ENCODE measurements at places on chromosomes 3 and 15. TPM values are rescaled to one million over a fixed set of nuclear protein-coding genes. Genes with fewer than 3 reads are reported as not detected.

GRCh38 chr3:126418661-126419131 is 24.0 kb downstream of the CFAP100 start:
- no peak for DNase-seq

GRCh38 chr3:102206511-102207031 is 228.2 kb upstream of the ZPLD1 start:
- DNase-seq, result peak; percentile 48

DNA sequence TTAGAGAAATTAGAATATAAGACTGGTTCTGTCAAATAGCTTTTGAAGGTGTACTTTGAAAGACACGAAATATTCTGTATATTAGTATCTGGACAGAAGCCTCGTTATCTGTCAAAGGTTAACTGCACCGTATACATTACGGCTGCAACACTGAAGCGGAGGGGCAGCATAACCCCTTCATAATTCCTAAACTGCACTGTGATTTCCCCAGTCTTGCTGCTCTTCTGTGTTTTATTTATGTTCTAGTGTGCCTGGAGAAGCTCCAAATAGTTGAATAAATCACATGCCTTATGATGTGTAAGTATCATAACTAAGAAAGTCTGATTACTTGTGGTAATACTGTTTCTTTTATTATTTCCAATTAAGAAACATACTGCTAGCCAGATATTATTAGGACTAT is 285.7 kb upstream of the ROBO2 start:
- DNase-seq, result no peak

GRCh38 chr3:166554023-166554422 is 716.8 kb upstream of the BCHE start:
- no peak for DNase-seq

Gene PLXND1
- 104 TPM for polyA plus RNA-seq

- DNase-seq, result no peak
These were observed 400.2 kb upstream of the ATP11B start for GRCh38 chr3:182393151-182393550.

Gene SLC28A1
- polyA plus RNA-seq, result 0.58 TPM

GRCh38 chr3:54696313-54696712 is 231.5 kb downstream of the LRTM1 start:
- DNase-seq, result no peak

- no peak for DNase-seq
These were observed 361.9 kb upstream of the KCNMB2 start for GRCh38 chr3:178174201-178174915.

- no peak for DNase-seq
These were observed 587.8 kb downstream of the RBMS3 start for GRCh38 chr3:29868543-29869101.

DNA sequence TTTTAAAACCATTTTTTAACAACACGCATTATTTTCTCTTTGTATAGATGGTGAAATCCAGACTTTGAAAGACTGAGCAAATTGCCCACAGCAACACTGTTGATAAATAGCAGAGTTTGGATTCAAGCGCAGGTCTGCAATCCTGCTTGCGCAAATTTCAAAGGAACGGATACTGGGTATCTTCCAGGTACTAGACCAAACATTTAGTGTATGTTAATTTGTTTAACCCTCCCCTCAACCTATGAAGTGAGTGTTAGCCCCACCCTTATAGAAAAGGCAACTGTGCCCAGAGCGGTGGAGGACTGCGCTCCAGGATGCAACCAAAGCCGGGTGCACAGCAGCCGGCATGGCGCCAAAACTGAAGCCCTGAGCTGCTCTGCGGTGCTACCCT is 103.8 kb downstream of the CPN2 start:
- no peak for DNase-seq

- no peak for DNase-seq
These were observed 368.5 kb upstream of the STAC start for GRCh38 chr3:36011791-36012190.

Gene TMEM40
- polyA plus RNA-seq, result 10.3 TPM

Gene FILIP1L
- 55.0 TPM for polyA plus RNA-seq

- no peak for DNase-seq
These were observed 35.7 kb downstream of the NGRN start for GRCh38 chr15:90300988-90301706.

GRCh38 chr15:27025481-27025966 is 54.5 kb downstream of the GABRG3 start:
- DNase-seq, result peak; percentile 13

DNA sequence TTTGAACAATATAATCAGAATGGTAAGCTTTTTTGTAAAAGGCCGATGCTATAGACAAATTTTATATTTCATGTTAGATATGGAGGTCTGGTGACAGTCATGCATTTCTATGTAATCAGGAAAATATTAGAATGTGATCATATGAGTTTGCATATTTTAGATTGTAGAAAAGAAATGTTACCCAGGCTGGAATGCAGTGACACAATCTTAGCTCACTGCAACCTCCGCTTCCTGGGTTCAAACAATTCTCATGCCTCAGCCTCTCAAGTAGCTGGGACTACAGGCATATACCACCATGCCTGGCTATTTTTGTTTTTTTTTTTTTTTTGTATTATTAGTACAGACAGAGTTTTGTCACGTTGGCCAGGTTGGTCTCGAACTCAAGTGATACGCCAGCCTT is 152.0 kb downstream of the LMLN start:
- no peak for DNase-seq

DNA sequence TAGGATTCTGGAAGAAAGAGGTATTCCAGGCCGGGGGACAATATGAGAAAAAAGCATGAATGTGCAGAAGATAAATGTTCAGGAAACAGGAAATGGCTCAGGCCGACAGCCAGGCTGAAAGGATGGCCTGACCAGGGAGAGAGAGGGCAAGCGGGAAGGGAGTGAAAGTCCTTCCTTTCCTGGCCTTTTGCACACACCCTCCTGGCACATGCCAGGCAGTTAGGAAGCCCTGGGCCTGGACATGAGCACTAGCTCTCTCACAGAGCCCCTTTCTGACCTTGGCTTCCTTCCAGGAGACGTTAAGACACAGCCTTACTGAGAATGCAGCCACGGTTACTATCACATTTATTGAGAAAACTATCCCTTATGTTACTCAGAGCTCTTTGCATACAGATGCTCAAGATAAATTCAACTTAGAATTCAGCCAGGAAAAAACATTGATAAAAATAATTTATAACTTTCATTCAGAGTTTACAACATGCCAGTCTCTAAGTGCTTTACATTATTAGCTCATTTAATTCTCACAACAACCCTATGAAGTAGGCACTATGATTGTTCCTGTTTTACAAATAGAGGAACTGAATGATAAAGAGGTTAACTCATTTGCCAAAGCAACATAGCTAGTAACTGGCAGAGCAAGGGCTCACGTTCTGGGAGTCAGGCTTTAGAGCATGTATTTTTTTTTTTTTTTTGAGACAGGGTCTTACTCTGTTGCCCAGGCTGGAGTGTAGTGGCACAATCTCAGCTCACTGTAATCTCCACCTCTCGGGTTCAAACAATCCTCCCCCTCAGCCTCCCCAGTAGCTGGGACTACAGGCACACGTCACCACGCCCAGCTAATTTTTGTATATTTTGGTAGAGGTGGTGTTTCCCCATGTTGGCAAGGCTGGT is 39.4 kb upstream of the SMAD3 start:
- no peak for DNase-seq

Gene SKOR1
- 0.24 TPM for polyA plus RNA-seq

DNA sequence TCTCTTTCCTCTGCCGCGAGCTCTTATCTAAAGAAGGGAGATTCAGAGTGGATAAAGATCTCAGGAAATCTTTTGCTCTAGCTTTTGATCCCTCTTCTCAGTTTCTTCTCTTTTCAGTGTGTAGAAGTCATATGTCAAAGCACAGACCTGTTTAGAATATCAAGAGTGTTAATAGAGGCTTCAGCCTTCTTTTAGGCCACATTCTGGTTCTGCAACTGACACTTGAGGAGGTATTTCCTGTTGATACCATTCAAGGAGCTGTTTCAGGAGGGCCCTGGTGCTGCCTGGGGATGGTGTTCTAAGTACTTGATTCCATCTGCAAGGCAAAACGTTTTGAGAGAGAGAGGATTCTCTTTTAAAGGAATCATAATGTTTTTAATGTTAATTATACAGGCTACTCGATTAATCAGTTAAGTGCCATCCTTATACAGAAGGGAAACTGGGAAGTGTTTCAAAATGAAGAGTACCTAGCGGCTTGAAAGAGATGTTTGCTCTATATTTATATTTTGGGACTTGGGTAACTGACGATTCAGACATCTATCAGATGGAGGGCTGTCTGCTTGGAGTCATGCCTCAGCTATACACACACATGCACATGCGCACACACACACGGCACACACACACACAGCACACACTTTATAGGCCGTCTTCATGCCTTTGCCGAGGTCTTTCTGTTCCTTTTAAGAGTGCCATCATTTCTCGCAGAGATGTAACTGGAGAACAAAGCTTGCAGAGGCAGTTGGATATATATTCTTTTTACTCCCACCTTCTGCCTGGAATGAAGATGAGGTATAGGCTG is 313.9 kb downstream of the PTPRG start:
- no peak for DNase-seq

Gene SPATA12
- not detected for polyA plus RNA-seq

DNA sequence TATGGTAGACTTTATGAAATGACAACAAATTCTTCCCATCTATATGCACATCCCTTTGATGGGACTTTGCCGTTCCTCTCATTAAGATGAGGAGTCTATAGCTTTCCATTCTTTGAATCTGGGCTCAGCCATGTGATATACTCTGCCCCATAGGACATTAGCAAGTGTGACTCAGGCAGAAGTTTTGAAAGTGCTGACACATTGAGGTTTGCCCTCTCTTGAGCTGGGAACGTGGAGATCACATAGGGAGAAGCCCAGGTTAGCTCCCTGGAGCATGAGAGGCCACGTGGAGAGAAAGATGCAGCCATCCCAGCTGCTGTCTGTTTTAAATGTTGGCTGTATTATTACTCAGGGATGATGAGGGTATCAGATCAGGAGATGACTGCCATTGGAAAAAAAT is 67.7 kb upstream of the OXTR start:
- DNase-seq, result no peak

GRCh38 chr3:17122758-17123157 is 238.0 kb downstream of the PLCL2 start:
- no peak for DNase-seq

DNA sequence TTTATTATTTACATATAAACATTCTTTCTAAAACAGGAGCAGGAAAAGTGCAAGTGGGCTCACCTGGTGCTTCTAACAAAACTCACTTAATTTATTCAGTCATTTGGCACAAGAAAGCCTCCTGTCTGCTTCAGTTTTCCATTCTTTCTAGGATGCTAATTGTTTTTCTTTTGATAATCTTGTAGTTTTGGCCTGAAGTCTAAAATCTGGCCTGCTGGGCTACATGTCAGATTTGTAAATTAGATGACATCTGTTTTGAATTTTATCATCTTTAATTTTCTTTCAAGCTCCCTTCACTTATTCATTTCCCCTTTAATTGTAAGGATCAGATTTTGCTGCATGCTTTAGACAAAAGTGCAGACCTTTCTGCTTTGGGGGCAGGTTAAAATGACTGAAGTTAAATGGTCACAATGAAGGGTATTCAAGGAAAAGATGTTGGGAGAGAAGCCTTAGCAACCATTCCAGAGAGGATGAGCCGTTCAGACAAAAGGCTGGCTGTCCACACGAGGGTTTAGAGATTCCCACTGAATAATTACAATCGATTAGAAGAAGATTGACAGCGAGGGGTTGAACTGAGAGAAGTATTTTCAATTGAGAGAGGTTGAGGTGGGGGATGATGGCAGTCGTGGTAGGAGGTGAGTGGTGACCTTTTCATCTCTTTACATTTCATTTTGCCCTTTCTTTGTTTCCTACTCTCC is 59.9 kb upstream of the PTX3 start:
- DNase-seq, result no peak

Gene RASGRF1
- polyA plus RNA-seq, result 0.27 TPM

DNA sequence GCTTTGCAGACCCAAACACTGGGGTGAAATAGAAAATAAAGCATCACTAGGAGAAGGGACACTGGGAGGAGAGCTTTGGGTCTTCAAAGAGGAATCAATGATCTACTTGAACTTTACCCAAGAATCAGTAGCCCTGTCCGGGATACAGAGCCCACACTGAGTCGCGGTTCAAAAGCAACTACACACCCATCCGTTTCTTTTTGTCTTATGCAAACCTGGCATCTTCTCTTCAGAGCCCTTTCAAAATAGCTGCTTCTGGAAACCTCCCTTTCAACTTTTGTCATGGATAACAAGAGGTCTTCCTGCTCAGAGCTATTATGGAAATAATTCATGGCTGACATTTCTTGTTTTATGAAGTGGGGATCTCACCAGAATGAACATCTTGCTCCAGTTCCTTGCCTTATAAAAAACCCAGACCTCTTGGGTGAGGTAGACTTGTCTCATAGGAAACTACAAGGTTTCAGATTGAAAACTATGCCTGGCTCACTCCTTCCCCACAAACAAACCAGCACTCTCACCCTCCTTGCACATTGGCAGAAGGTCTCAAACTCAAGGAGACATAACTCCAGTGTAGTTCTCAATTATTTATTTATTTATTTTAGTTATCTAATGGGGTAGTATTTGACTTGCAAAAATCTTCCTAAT is 115.1 kb upstream of the ARHGEF3 start:
- no peak for DNase-seq

DNA sequence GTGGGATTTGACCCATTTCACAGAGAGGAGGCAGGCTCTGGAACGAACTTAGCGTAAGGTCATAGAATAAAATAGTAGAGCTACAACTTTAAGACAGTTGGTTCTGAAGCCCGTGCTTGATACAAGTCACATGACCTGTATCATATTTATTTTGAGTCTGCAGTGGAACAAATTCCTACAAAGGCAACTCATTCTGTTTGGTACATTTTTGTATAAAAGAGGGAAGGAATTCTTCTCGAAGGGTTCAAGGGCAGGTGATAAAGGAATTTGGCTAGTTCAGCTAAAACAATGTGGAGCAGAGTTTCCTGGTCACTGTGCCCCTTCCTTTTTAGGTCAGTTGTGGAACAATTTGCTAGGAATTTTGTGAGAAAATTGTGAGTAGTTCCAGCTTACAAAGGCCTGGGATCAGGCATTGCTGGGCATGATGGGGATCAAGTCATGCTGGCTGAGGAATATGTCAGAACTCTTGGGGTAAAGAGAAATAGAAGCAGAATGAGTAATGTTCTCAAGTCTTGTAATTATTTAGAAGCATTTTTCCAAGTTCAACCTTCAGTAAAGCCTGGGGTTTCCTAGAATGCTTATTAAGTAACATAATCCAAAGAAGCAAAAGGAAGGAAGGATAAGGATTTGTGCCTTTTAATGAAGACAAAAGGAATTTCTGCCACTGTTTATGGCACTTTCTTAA is 19.1 kb downstream of the USP3 start:
- no peak for DNase-seq

Gene SERPINI2
- polyA plus RNA-seq, result not detected

DNA sequence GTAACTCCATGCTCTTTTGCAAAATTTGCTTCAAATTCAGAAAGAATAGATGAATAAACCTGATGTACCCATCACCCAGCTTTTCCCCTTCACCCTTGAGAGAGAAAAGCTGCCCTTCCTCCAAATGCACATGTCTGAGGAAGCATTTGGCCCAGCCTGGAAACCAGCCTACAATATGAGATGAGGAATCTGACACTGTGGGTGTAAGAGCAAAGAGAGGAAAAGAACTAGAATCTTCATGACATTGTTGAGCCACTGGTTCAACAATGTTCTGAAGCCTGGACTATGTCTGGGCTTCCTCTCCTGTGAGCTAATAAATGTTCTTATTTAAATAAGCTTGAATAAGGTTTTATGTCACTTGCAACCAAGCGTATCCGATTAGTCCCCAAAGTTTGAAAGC is 18.7 kb upstream of the DCBLD2 start:
- no peak for DNase-seq

GRCh38 chr3:3798631-3799113 is 559 bp upstream of the LRRN1 start:
- DNase-seq, result peak; percentile 42

Gene SOX14
- not detected for polyA plus RNA-seq
